Activated T-helper 2 cell treated with anti-CD3 and anti-CD28 coated beads, Interferon-gamma antibody, Interleukin-2, Interleukin-4, amounts not matched to agents 10 μg/mL and 5 μg/mL and 100 μg/mL, durations not matched to agents 14 hours and 24 hours and 36 hours (primary cell): ENCODE measurements at places on chromosomes 5 and 9.

- no peak for DNase-seq
Observed at GRCh38 chr9:88749420-88749819, 214.4 kb downstream of the NXNL2 start.

GRCh38 chr5:104186100-104186499 is 623.5 kb upstream of the NUDT12 start:
- no peak for DNase-seq

DNA sequence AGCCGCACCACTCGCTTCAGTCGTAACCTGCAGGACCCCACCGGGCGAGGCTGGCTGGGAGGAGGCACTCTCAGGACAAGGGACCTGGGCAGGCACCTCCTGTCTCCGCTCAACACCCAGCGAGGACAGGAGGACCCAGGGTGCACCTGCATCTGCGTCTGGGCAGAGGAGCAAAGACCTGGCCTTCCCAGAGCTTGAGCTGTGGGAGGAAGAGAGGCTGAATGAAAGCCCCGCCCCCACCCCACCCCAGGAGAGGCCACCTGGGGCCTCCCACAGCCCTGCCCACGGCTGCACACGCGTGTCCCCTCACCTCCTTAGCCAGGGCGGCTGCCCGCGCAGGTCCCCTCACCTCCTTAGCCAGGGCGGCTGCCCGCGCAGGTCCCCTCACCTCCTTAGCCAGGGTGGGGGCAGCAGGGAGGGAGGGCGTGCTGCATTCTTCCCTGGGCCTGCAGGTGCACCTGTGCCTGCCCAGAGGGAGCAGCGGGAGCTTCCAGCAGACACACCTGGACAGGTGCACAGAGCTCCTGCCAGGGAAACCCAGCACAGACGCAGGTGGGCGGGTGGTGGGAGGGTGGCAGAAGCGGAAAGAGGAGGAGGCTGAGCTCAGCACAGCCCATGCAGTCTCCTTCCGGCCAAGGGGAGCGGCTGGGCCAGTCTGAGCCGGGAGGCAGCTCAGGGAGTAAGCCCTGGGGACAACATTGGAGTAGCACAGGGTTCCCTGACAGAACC is 18.5 kb upstream of the SLC12A7 start:
- DNase-seq = no peak

DNA sequence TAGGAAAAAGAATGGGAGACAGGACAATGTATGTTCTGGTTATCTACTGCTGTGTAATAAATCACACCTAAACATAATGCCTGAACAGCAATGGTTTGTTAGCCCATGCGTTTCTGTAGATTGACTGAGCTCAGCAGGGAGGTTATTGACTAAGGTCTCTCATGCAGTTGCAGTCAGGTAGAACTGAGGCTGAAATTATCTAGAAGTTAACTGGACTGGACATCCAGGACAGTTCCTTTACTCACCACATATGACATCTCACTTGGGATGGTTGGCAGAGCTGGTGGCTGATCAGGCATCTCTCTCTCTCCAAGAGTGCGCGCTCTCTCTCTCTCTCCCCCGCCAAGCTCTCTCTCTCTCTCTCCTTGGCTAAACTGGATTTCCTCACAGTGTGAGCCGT is 8.9 kb upstream of the FOXB2 start:
- DNase-seq = no peak

- DNase-seq = no peak
Observed at GRCh38 chr5:36199620-36200019, 42.1 kb downstream of the NADK2 start.

- DNase-seq = no peak
Observed at GRCh38 chr5:14357851-14358250, 214.7 kb downstream of the TRIO start.

DNA sequence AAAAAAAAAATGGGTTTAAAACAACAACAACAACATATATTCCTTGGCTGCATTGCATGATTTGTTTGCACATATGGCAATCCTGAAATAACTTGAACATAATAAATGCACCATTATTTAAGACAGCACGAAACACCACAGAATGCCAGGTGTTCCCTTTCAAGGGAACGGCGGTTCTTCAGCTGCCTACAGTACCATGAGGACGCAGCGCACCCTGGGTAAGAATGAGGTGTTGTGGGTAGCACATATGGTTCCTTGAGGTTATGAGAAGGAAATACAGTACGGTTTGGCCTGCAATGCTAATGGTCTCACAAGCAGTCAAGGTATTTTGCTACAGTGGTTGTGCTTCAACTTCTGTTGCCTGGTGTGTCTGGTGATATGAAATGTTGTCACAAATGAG is 174.8 kb downstream of the SLC12A2 start:
- no peak for DNase-seq

GRCh38 chr9:129962889-129963703 is 79.9 kb downstream of the FNBP1 start:
- peak; percentile 76 for DNase-seq

- DNase-seq = no peak
Observed at GRCh38 chr9:87086221-87086818, 139.0 kb upstream of the GAS1 start.

GRCh38 chr5:110736753-110737152 is 2.1 kb upstream of the SLC25A46 start:
- DNase-seq = no peak

DNA sequence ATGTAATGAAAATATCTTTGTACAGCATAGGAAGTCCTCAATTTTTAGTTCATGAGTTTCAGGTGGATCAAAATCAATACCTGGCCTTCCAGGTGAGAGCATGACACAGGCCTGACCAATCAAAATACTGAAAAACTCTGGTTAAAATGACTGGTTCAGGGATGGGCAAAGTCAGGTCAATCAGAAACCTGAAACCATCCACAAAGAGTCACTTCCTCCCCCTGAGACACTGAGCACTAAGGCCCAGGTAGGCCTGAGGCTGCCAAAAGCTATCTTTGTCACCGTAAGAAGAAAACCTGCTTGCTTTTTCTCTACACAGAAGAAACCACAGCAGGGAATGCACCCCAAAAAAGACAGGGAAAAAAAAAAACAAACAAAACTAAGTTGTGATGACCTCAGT is 444.8 kb downstream of the TLR4 start:
- DNase-seq = no peak

GRCh38 chr9:133474215-133474614 is 4.7 kb downstream of the SLC2A6 start:
- DNase-seq = no peak

DNA sequence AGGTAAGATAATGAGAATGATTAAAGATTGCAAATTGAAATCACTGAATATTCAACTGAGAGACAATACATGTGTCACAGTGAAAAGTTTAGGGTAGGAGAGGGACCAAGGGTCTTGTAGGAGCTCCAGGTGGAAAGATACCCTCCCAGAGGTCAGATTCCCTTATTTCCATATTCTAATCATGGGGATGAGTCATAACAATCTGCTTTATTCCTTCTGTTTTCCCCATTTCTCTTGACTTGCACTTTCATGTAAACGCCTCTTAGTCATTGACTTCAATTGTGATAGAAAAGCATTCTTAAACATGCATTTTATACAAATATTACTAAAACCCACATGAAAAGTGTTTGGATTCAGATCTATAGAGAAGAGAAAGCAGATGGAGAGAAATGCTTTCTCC is 81.3 kb upstream of the CTSL start:
- DNase-seq = no peak

- DNase-seq = no peak
Observed at GRCh38 chr5:14525397-14525796, 56.2 kb upstream of the OTULINL start.

DNA sequence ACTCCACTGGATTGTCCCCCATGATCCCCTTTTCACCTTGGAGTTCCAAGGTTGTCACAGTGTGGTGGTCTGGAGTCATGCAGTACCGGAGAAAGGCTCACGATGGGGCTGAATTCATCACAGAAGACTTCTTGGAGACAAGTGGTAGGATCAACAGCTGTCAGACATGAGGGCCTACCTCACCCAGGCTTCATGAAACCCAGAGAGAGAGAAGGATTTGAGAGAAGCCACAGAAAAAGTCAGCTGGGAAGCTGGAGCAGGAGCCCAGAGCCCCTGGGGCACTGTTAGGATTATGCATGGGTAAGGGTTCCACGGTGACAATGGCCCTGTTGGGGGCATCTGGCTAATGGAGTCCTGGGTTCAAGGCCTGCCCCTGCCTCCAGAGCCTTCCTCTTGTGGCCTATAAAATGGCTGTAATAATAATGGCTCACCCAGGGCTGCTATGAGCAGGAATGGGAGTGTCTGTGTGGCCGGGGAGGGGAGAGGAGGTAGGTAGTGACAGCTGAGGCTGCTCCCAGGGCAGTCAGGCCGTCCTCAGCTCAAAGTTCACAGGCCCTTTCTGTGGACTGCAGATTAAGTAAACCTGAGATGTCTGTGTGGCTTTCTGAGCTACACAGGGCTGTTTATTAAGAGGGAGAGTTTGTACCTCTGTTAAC is 910 bp downstream of the TRIM14 start:
- peak; percentile 33 for DNase-seq

- DNase-seq = no peak
Observed at GRCh38 chr9:32581512-32582143, 8.7 kb upstream of the NDUFB6 start.

GRCh38 chr5:127757576-127757975 is 54.4 kb downstream of the CCDC192 start:
- DNase-seq = no peak

DNA sequence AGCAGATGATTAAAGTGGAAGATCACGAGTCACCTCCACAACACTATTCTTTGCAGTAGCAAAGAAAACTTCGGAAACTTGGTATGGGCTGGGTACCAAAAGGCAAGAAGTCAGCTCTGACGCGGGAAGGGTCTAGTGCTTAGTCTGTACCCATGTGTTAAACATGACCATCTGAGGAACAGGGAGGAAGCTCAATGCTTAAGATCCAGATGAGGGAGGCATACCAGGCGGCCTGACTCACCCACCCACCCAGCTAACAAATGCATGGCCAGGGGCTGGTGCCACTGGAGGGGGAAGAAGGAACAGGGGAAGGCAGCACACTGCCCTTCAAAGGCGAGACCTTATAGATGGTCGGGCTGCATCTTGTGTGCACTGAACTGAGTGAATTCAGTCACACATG is 41.8 kb downstream of the CAMSAP1 start:
- DNase-seq = no peak

DNA sequence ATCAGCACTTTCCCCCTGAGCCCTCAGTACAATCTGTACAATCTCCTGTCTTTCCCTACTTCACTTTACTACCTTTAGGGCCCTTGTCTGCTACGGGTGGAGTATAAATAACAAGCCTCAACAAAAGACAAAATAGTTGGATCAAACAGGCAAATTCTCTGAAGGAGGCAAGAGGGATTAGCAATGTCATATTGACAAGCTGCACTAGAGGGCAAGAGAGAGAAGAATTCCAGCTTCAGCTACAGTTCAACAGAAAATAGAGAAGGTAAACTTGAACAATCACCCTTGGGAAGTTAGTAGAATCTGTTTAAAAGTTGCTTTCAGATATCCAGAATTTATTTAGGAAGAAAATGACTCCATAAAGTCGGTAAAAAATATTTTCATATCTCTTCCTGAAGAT is 68.4 kb upstream of the IZUMO3 start:
- DNase-seq = no peak

- no peak for DNase-seq
Observed at GRCh38 chr5:166276006-166276405, 2015.4 kb upstream of the WWC1 start.

DNA sequence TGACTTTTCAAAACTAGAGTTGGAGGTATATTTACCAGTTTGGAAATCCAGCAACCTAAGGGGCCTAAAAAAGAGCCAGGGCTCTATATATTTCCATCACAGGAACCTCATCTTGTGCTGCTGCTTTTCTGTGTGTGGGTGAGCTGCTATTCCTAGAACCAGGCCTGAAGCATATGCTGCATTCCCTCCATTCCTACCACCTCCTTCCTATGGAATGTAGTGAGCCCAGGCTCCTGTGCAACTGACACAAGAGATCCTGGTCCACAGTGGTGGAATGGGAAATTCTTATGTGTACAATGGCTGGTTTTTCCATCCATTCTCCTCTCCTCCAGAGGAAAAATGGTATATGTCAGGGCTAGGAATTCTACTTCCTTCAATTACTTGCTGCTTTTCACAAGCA is 39.1 kb downstream of the SPEF2 start:
- DNase-seq = no peak

DNA sequence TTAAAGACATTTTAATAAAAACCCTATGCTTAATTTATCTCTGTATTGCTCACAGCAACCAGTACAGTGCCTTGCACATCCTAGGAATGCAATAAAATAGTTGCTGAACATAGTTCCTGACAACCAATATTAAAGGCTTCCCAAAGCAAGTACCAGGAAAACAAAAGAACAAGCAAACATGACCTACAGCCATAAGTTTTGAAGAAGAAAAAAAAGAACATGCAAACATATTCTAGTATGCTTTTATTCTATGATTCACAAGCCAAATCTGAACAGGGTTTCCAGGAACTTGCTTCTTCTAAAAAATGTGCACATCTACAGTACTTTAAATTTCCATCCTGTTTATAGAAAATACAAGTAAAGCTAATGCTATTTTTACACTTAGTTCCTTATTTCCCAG is 4.5 kb downstream of the CEMIP2 start:
- no peak for DNase-seq

DNA sequence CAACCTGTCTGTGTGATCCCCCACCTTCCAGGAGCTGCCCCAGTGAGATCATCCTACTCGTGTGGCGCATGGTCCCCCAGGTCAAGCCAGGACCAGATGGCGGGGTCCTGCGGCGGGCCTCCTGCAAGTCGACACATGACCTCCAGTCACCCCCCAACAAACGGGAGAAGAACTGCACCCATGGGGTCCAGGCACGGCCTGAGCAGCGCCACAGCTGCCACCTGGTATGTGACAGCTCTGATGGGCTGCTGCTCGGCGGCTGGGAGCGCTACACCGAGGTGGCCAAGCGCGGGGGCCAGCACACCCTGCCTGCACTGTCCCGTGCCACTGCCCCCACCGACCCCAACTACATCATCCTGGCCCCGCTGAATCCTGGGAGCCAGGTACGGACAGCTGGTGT is 43.7 kb downstream of the RGS3 start:
- DNase-seq = no peak

GRCh38 chr5:114362977-114363761 is 1.3 kb downstream of the KCNN2 start:
- DNase-seq = no peak

- DNase-seq = no peak
Observed at GRCh38 chr5:84688566-84688965, 303.9 kb upstream of the EDIL3 start.

- no peak for DNase-seq
Observed at GRCh38 chr5:157670662-157671591, at the start of gene C5orf52. C5orf52 (plus strand) TSS chr5:157671533; CDS start chr5:157671615, 82 bp downstream.

- DNase-seq = no peak
Observed at GRCh38 chr5:152987131-152987530, 503.3 kb upstream of the GRIA1 start.

- DNase-seq = no peak
Observed at GRCh38 chr5:150242251-150242894, 47.2 kb downstream of the CAMK2A start.

GRCh38 chr5:32008746-32009145 is 165.4 kb downstream of the GOLPH3 start:
- no peak for DNase-seq

DNA sequence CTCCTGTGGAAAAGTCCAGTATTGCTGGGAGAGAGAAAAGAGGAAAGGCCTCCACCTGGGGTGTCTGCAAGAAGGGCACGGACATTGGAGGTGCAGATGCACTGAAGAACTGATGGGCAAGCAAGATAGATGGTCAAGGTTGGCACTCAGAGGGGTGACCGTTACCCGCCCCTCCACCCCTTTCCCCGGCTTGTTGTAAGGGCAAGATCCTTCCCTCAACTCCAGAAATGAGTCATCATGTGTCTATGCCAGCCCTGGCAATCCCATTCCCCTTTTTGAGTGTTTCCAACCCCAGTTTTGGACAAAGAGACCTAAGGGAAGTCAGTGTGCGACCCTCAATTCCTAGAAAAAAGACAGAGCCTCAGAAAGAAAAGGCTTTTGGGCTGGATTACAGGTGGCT is 34.9 kb upstream of the ATP6V1G1 start:
- DNase-seq = no peak
